ENCODE measurements at places on chromosomes 16 and 17.

DNA sequence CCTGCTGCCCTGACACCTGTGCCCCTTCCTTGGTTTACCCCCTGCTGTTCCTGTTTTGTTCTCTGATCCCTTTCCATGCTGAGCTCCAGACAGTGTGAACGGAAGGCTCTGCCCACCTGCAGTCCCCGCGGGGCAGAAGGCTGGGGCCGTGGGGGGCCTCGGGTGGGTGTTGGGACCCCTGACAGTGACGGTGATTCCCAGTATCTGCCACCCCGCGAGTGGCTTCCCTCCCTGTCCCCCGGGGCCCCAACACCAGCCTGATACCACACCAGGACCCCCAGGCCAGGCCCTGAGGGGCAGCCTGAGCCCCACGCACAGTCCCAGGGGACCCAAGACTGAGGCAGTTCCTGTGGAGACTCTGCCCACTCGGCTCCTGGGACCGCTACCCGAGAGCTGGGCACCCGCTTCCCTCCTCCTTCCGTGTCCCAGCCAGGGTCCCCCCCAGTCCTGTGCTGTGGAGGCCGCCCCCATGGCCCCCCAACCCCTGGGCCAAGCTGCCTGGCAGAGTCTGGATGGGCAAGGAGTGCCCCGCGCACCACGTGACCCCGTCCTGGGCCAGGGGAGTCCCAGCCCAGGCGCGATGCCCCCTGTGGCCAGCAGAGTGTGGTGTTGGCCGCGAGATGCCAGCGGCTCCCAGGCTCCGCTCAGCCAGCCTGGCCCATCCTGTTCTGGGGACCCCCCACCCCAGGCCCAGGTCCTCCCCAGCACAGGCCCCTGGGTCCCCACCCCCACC, 10.0 kb upstream of the C1QTNF8 start:
- no peaks in the 10 kb centered on the region for H3K27me3 ChIP-seq
- no peak overlapping the region for H3K27ac ChIP-seq
- peaks cover 14% of the 10 kb centered on the region for H3K4me1 ChIP-seq
- no peaks in the 10 kb centered on the region for H3K36me3 ChIP-seq

DNA sequence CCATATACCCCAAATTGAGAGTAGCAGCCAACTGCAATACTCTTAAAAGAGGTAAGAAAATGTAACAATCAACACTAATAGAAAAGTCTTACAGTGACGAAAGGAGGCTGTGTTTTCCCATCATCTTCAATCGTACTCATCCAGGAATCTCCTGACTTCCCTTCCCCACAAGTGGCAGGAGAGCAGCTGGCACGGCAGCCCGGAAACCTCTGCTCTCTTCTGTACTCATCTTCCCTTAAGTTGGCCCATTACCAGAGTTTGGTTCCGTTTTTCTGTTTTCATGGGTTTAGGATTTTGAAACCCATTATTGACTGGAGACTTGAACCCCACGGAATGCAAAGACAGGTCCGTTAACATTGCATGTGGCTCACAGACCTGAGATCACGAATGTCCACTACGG, 11.7 kb upstream of the CD300H start:
- no peaks in the 10 kb centered on the region for H3K4me1 ChIP-seq
- no peak for DNase-seq
- H3K36me3 ChIP-seq, result no peaks in the 10 kb centered on the region
- no peak overlapping the region for H3K4me3 ChIP-seq

GRCh38 chr17:47829870-47830269, 1.5 kb downstream of the MRPL10 start:
- peaks cover 22% of the 10 kb centered on the region for H3K36me3 ChIP-seq
- H3K27ac ChIP-seq, result no peak overlapping the region
- peak overlapping the region; percentile 95 for H3K4me3 ChIP-seq
- DNase-seq, result no peak

GRCh38 chr17:56694825-56695224, 101.3 kb downstream of the NOG start:
- H3K4me3 ChIP-seq, result no peak overlapping the region
- no peaks in the 10 kb centered on the region for H3K27me3 ChIP-seq
- H3K36me3 ChIP-seq, result no peaks in the 10 kb centered on the region
- H3K27ac ChIP-seq, result no peak overlapping the region

DNA sequence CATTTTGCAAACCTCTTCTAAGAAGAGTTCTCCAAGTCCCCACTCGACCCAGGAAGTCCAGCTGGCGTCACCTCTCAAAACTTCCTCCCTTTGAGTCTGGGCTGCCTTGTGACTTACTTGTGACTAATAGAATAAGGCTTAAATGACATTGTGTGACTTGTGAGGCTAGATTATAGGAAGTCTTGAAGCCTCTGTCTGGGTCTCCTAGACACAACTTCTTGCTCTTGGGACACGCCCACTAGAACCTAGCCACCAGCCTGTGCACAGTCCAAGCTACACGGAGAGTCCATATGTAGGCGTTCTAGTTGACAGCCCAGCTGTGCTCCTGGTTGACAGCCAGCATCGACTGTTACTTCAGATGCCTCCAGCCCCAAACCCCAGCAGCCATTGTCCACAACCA, 66.7 kb upstream of the TANC2 start:
- DNase-seq, result no peak
- no peak overlapping the region for H3K4me3 ChIP-seq
- no peaks in the 10 kb centered on the region for H3K36me3 ChIP-seq
- H3K27me3 ChIP-seq, result no peaks in the 10 kb centered on the region

- no peaks in the 10 kb centered on the region for H3K27me3 ChIP-seq
- no peak for DNase-seq
- no peak overlapping the region for H3K27ac ChIP-seq
- H3K4me3 ChIP-seq, result no peak overlapping the region
- peaks cover 2% of the 10 kb centered on the region for H3K4me1 ChIP-seq
- H3K36me3 ChIP-seq, result no peaks in the 10 kb centered on the region
These were observed 30.2 kb downstream of the SALL1 start for GRCh38 chr16:51120730-51121347.

- peaks cover 4% of the 10 kb centered on the region for H3K27me3 ChIP-seq
- H3K27ac ChIP-seq, result no peak overlapping the region
- no peak for DNase-seq
- H3K4me3 ChIP-seq, result no peak overlapping the region
These were observed 559 bp downstream of the CACNG5 start for GRCh38 chr17:66835476-66835875.

GRCh38 chr16:2147981-2148671, at the start of gene RAB26:
RAB26 (plus strand) TSS chr16:2148625; CDS start chr16:2148784, 159 bp downstream.
- H3K4me3 ChIP-seq, result peak within 1 kb of the TSS; percentile 29
- no peaks in the 10 kb centered on the region for H3K27me3 ChIP-seq
- no peaks in the 10 kb centered on the region for H3K36me3 ChIP-seq
- peaks cover 6% of the 10 kb centered on the region for H3K4me1 ChIP-seq
- peak within 1 kb of the TSS; percentile 45 for H3K27ac ChIP-seq

GRCh38 chr16:74637742-74638453, 28.8 kb downstream of the RFWD3 start:
- no peak overlapping the region for H3K4me3 ChIP-seq
- no peaks in the 10 kb centered on the region for H3K4me1 ChIP-seq
- H3K27ac ChIP-seq, result peak overlapping the region; percentile 45
- H3K27me3 ChIP-seq, result no peaks in the 10 kb centered on the region
- no peak for DNase-seq
